ENCODE measurements at places on chromosomes 7 and 10.

DNA sequence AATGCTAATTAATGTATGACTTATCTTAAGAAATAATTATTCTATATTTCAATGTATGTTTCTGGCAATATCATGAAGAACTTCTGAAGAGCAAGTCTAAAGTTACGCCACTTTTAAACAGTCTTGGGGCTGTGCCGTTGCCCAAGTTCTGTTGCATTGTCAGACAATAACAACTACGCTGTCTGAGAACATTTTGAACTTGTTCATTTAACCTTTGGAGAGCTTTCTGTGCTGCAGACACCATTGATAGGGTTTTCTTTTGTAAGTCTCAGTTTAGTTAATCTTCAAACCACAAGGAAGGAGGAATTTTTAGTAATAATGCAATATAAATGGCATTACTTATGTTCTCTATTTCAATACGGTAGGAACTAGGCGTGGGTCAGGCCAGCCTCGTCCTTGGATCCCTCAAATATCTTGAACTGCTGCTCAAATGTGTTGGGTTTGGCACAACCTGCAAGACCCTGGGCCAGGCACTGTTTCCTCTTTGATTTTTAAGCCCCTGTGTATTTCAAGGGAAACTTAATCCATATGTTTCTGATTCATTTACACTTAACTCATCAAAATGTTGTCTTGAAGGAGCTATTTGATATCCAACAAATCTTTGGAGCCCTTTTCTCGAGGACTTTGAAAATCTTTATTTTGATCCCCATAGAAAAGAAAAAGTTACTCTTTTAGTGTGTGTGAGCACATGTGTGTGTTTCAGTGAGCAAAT, 215.5 kb downstream of the INHBA start:
- no peak for DNase-seq

DNA sequence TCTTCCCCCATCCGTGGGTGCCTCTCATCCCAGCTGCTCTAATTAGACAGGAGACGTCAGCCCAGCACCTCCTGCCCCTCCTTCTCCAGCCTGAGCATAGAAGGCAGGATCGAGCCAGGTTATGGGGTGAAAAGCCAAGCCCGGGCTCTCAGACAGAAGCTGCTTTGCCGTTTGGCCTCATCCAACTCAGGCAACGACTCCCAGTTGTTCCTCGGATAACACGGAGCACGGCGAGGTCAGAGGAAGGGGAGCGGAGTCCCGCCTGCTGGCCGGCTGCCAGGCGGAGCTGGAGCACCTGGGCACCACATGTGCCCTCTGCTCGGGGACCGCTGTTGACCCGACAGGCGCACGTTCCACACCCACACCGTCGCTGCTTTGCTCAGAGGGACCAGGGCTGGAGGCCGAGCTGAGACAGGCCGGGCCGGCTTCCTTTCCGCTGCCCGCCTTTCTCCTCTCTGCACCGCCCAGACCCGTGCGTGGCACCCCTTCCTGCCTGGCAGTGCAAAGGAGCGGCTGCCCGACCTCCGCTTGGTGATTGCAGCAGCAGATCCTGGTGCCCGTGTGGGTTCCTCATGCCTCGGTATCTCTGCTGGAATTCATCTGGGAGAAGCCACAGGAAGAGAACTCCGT, 21.6 kb upstream of the UNCX start:
- no peak for DNase-seq

DNA sequence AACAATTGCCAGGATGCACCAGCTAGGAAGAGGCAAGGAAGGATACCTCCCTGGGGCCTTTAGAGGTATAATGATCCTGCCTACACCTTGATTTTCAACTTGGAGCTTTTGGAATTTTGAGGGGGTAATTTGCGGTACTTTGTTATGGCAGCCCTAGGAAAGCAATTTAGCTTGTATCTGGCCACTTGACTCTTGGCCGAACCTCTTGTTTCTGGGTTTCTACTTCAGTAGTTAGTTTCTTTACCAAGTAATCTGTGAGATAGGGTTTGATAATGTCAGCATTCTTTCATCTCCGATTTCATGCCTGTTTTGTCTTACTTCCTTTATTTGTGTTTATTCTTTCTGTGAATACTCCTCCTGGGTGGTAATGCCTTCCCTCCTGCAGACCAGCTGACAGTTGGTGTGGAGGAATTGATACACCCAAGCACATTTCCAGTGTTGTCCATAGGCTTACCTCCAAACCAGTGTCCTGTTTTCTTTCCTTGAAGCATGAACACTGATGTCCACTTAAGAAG, 163.7 kb downstream of the SND1 start:
- DNase-seq: no peak

GRCh38 chr10:113555245-113555644, 2.4 kb downstream of the HABP2 start:
- no peak for DNase-seq

- DNase-seq: peak; percentile 38
Measured at GRCh38 chr7:118858651-118859149, 634.2 kb downstream of the ANKRD7 start.

- DNase-seq: peak; percentile 44
Measured at GRCh38 chr10:49080071-49080470, 35.3 kb downstream of the VSTM4 start.

DNA sequence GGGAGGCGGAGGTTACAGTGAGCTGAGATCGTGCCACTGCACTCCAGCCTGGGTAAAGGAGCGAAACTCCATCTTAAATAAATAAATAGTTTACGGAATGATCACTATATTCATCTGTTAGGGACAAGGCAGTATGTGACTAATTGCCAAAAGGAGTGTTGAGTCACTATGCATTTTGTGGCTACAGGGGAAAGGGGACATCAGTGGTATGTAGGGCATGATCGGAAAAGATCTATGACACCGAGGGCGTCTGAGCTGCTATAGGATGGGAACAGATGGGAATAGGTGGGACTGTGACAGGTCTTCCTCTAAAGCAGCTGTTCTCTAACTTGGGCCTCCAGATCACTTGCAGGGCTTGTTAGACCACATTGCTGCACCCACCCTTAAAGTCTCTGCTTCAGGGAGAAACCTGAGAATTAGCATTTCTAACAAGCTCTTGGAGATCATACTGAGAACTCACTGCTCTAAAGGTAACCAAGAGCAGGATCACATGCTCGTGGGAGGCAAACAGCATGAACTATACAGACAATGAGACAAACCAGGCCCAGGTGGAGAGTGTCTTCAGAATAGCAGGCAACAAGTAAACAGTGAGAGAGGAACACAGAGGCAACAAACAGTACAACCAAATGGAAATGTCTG, 65.1 kb upstream of the ITGA8 start:
- DNase-seq: no peak

- DNase-seq: no peak
Measured at GRCh38 chr10:28300027-28300426, 2.8 kb downstream of the MPP7 start.

- no peak for DNase-seq
Measured at GRCh38 chr10:103193820-103194529, 903 bp upstream of the NT5C2 start.

GRCh38 chr10:43885842-43886241, 237.2 kb upstream of the ZNF32 start:
- DNase-seq: no peak

- DNase-seq: no peak
Measured at GRCh38 chr7:85068799-85069198, 118.1 kb downstream of the SEMA3D start.

GRCh38 chr10:60246382-60246781, 143.3 kb downstream of the ANK3 start:
- no peak for DNase-seq

GRCh38 chr7:1226186-1226901, 6.3 kb upstream of the UNCX start:
- no peak for DNase-seq

DNA sequence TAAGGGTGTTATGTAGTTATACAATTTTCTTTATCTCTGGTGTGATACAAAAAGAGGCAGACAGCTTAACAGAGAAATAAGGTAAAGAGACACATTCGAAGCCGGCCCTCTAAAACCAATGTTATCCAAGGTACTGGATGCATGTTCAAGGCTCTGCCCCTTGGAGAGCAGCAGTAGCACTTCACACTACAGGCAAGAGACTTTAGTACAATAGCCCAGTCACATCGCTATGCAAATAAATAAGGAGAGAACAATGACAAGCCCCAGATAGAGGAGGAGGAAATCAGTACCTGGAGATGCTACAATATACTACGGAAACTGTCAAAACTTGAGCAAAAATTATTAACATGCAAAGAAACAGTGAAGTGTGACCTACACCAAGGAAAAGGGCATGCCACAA, 111.1 kb downstream of the ITGB1 start:
- no peak for DNase-seq

DNA sequence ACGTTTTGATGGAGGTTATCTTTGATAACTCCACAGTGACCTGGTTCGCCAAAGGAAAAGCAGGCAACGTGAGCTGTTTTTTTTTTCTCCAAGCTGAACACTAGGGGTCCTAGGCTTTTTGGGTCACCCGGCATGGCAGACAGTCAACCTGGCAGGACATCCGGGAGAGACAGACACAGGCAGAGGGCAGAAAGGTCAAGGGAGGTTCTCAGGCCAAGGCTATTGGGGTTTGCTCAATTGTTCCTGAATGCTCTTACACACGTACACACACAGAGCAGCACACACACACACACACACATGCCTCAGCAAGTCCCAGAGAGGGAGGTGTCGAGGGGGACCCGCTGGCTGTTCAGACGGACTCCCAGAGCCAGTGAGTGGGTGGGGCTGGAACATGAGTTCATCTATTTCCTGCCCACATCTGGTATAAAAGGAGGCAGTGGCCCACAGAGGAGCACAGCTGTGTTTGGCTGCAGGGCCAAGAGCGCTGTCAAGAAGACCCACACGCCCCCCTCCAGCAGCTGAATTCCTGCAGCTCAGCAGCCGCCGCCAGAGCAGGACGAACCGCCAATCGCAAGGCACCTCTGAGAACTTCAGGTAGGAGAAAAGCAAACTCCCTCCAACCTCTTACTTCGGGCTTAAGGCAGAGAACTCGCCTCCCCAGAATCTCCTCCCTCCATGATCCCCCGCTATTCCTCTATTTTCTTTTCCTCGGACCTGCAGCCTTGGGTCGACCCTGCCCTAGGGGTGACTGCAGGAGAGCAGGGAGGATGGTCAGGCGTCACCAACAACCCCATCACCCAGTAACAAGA, at the start of gene SERPINE1:
TSS of gene SERPINE1 (plus strand) at position 454 of the 809 bp plus-strand sequence. CDS start 1,290 bp downstream, outside the sequence.
- DNase-seq: peak; percentile 94

GRCh38 chr10:56319386-56319785, 41.7 kb downstream of the ZWINT start:
- no peak for DNase-seq

GRCh38 chr7:51160411-51160810, 156.2 kb downstream of the COBL start:
- DNase-seq: no peak

GRCh38 chr7:113768387-113768786, 150.4 kb downstream of the PPP1R3A start:
- no peak for DNase-seq

GRCh38 chr10:31171402-31172083, 139.9 kb upstream of the ZNF438 start:
- no peak for DNase-seq

GRCh38 chr7:8155836-8156235, 106.1 kb downstream of the ICA1 start:
- no peak for DNase-seq

DNA sequence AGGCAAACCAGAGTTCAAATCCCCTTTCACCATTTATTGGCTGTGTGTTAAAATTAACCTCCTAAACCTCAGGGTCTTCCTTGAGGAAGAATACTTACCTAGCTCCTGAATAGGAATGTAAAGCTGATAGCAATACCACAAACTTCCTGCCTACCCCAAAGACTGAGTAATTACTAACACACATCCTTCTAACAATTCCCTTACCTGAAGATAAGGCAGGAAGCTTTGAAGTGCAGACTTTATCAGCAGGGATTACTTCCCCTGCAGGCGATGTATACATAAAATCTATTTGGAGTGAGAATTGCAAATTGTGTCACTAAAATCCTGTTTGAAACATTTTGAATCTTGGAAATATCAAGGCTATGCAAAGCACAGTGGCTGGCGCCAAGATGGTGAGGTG, 21.2 kb downstream of the EVX1 start:
- DNase-seq: no peak

- DNase-seq: no peak
Measured at GRCh38 chr10:1214882-1215540, 158.8 kb downstream of the WDR37 start.

GRCh38 chr10:89335226-89335625, 7.4 kb downstream of the IFIT3 start:
- DNase-seq: no peak

DNA sequence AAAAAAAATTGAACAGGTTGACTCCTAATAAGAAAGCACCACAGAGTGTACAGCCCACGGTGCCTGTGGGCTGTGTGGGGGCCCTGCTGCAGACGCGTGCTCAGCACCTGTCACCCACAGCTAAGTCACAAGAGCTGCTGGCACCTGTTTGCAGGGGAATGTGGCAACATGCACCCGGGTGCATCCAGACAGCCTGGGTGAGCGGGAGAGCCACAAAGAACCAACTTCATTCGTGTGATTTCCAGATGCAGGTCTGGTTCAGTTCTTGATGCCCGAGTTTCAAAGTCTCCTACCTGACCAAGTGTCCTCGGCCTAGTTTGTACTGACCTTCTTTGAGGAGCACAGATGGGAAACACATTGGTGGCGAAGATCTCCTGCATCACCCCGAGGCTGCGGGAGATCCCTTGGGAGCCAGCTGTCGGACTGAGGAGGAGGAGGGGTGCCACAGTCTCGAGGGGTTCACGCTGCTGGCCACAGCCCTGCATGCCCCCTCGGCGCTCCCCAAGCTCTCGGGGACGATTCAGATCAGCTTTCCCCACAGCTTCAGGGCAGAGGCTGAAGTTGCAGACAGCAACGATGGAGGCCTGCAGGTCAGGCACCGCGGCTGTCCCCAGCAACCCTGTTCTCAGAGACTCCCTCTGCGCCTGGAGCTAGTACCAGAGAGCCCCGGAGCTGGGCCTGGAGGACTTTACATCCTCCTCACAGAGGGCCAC, 35.3 kb downstream of the AMZ1 start:
- peak; percentile 10 for DNase-seq

- peak; percentile 64 for DNase-seq
Measured at GRCh38 chr10:44253769-44254462, 131.0 kb downstream of the CXCL12 start.

DNA sequence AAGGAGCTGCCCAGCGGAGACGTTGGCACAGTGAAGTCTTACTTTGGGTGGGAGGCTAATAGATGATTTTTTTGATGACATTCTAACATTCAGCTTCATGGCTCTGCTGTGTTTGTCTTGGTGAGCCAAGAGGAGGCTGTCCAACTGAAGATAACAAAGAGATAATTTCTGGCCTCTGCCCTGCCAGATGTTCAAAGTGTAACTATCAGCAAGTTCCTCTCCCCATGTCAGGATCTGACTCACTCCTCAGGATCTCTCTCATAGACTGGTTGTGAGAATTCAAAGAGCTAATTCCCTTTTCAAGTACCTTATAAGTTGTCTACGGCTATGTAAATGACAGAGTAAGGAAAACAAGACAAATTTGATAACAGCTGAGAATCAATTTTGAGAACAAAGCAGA, 1340.9 kb downstream of the XPNPEP1 start:
- DNase-seq: no peak

- no peak for DNase-seq
Measured at GRCh38 chr10:3042589-3042988, 24.8 kb upstream of the PFKP start.

- no peak for DNase-seq
Measured at GRCh38 chr10:74875966-74876365, 49.6 kb downstream of the KAT6B start.

- DNase-seq: no peak
Measured at GRCh38 chr10:637771-638195, 51.7 kb downstream of the DIP2C start.

GRCh38 chr7:66377714-66378113, 172.6 kb downstream of the TPST1 start:
- DNase-seq: no peak

GRCh38 chr10:22363305-22363704, 18.0 kb downstream of the SPAG6 start:
- no peak for DNase-seq

- DNase-seq: peak; percentile 55
Measured at GRCh38 chr10:114174695-114175188, 739 bp upstream of the CCDC186 start.
